ENCODE measurements at places on chromosomes 12 and 14.
A peak's percentile ranks its signal among the peaks of the same experiment; 100 is the strongest.

GRCh38 chr14:68373847-68374444 is 418.9 kb downstream of the ZFP36L1 start:
- H3K4me3 ChIP-seq, result no peak overlapping the region
- no peaks in the 10 kb centered on the region for H3K36me3 ChIP-seq
- no peaks in the 10 kb centered on the region for H3K4me1 ChIP-seq
- no peak for DNase-seq
- H3K27ac ChIP-seq, result no peak overlapping the region

DNA sequence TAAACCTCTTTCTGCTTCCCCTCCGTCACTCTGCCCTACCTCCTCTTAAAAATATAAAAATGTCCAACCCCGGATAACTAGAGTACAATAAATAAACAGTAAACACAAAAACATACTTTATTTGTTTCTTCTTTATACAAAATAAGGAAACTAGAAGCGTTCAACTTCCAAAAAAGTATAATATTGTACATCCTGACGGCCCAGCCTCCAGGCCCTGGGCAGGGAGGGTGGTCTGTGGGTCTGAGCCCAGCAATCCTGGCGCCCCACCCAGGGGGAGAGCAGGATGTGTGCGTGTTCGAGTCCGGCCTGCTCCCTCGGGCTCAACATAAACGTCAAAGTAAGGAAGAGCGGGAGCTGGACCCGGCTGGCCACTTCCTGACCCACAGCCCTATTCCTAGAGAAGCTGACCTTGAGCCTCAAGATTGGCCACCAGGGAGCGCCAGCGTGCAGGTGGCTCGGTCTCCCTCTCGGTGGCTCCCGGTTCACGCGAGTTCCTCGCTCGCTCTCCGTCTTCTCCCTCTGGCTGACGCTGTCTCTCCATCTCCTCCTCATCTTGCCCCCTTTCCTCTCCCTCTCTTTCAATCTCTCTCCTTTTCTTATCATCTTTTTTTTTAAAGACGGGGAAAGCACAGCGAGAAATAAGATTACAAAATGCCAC is 9.4 kb downstream of the LHX5 start:
- no peaks in the 10 kb centered on the region for H3K36me3 ChIP-seq
- DNase-seq, result peak; percentile 83
- no peak overlapping the region for H3K27ac ChIP-seq
- peak overlapping the region; percentile 15 for H3K4me3 ChIP-seq
- H3K4me1 ChIP-seq, result peaks cover 38% of the 10 kb centered on the region
- H3K27me3 ChIP-seq, result peaks cover 25% of the 10 kb centered on the region

DNA sequence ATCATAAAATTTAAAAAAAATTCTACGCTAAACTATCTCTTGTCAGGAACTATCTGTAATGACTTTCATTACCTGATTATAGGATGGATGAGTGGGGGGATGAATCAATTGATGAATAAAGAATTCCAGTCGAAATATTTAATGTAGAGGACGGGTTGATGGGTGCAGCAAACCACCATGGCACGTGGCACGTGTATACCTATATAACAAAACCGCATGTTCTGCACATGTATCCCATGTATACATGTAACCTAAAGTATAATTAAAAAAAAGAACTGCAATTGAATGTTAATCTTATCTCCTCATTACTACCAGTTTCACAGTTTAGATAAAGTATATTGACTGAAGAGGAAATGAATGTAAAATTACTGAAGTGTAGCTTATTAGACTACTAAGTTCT is 23.4 kb downstream of the LRRIQ1 start:
- H3K36me3 ChIP-seq, result no peaks in the 10 kb centered on the region
- no peaks in the 10 kb centered on the region for H3K27me3 ChIP-seq
- H3K27ac ChIP-seq, result no peak overlapping the region
- H3K4me3 ChIP-seq, result no peak overlapping the region
- no peak for DNase-seq

DNA sequence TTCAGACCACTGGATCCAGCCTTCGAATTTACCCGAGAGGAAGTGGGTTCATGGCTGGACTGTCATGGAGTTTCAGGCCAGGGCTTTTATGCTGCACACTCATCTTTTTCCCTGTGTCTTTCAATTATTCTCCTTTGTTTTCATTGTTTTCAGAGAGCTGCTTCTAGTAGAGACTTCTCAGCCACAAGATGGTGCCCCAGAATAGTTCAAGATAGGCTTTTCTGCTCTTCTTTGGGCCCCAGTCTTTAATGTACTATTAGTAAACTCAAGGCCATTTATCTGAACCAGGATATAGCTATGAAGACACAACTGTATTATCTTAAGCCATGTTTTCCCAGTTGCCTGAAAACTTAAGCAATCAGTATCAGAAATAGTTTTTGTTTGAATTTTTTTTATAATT is 30.4 kb upstream of the PSMA6 start:
- no peaks in the 10 kb centered on the region for H3K4me1 ChIP-seq
- no peak overlapping the region for H3K4me3 ChIP-seq
- DNase-seq, result no peak
- H3K27ac ChIP-seq, result no peak overlapping the region
- no peaks in the 10 kb centered on the region for H3K27me3 ChIP-seq

DNA sequence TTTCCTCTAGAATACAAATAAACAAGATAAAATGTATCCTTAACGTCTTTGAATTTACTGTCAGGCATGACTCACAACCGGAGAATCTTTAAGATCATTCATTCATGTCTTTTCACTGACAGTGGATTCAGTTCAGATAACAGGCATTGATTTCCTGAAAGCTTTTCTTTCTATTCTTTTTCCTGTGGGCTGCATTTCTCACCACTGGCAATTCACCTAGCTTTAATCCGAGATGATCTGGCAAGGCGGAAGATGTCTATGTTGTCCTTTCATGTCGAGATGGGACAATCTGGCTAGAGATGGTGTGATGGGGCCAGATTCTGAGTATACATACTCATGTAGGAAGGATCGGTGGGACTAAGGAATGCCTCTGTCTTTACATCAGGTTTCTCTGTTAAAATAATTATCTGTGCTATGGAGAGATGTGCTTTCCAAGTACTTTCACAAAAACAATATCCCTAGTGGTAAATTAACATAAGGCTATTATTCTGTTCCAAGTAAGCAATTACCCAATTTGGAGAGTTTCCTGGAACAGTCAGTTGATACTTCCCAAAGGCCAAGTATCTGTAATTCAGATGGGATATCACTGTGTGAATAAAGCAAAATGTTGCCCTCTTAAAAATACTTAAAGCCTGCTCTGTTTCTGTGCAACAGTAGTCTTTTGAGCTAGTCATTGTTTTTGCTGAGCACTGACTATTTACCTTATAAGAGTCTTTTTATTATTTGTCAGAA is 17.8 kb downstream of the ACSS3 start:
- H3K4me3 ChIP-seq, result no peak overlapping the region
- no peaks in the 10 kb centered on the region for H3K36me3 ChIP-seq
- H3K27ac ChIP-seq, result no peak overlapping the region

DNA sequence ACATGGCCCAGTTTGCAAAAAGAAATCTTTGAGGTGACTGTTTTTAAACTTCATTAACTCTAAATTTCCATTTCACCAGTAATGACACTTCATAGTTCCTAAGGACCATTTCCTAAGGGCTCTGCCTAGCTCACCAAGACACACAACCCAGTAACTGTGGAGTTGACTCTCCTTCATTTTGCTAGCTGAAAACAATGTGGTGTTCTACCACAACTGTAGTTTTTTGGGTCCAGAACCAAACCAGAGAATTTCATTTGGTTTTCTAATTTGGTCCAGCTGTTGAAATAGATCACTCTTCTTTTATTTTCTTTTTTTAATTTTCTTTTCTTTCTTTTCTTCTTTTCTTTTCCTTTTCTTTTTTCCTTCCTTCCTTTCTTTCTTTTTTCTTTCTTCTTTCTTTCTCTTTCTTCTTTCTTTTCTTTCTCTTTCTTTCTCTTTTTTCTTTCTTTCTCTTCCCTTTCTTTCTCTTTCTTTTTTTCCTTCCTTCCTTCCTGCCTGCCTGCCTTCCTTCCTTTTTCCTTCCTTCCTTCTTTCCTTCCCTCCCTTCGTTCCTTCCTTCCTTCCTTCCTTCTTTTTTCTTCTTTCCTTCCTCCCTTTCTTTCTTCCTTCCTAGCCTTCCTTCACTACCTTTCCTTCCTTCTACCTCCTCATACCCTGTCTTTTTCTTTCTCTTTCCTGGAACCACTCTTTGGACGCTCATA is 18.5 kb upstream of the LUM start:
- no peak overlapping the region for H3K4me3 ChIP-seq
- H3K27me3 ChIP-seq, result no peaks in the 10 kb centered on the region
- no peak overlapping the region for H3K27ac ChIP-seq

All from liver (tissue), 10 donors.